ENCODE measurements at places on chromosomes 3 and 15.

DNA sequence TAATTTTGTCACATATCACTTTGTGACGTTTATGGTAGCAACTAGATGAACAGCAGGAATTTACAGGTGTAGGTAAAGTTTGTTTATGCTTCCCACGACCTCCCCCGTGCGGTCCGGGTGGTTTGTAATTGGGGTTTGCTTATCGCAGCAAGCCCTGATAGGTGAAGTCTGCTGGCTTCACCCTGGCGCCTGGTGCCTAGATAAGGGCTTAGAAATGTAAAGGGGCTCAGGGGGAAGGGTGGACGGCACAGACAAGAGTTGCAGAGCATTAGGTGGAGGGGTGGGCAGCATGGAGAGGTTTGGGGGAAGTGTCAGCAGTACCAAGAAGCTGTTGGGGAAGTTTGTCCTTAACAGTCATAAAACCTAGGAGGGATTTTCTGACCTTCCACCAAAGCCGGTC lies 108.1 kb upstream of the RNF7 start:
- DNase-seq = no peak

DNA sequence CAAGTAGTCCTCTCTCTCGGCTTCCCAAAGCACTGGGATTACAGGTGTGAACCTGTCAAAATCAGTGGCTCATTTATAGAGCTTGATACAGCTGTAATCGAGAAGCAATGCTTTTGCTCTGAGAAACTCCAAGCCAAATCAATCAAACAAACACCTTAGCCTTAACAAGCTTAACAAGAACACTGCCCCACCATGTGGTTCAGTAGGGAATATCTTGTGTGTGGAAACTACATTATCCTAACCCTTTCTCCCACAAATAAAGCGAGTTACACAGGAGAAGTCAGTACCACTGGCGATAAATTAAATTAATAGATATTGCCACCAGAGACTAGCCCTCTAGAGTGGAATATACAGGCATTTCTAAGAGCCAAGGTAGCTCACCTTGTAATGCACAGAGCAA lies 13.9 kb downstream of the CDAN1 start:
- no peak for DNase-seq

DNA sequence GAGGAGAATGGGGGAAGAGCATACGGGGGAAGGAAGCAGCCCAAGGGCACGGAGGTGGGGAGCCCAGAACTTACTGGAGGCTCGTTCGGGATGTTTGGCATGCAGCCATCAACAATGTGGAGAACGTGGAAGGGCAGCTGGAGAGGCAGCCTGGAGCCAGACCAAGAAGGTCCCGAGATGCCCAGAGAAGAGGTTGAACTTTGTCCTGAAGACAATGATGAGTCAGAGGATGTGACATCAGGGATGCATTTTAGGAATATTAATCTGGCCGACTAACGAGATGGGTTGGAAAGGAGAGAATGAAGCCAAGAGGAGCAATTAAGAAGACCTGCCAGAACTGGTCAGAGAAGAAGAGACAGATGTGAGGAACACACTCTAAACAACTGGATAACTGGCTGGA lies 98.2 kb downstream of the SRGAP3 start:
- DNase-seq = no peak

GRCh38 chr3:170539897-170540296 lies 46.0 kb downstream of the SLC7A14 start:
- no peak for DNase-seq

GRCh38 chr3:106473576-106474475 lies 605.0 kb upstream of the CBLB start:
- DNase-seq = peak; percentile 40

Measured in stimulated activated CD4-positive, alpha-beta T cell treated with anti-CD3 and anti-CD28 coated beads, Interleukin-12 subunit alpha, Interleukin-12 subunit beta, amount 100 ng/mL, for 48 hours (primary cell).